GM18507 (cell line): ENCODE measurements at places on chromosomes 1 and 21.

DNA sequence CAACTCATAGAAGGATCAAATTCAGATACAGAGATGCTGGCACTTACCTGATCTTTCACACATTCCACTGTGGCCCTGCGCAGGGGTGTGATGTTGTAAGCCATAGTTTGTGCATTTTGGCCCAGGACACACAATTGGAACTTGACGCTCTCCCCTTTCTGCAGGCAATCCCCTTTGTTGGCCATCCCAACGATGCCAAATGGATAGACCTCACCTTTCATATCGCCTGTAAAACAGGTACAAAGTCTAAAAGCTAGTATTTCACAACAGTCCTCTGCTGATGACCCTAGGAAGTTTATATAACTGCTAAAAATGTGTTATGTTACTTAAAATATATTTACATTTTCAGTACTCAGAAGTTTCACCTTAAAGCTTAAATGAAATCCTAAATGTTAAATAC lies 3.9 kb upstream of the NRAS start:
- no peak for DNase-seq

- DNase-seq = no peak
These were observed 37.2 kb downstream of the KCNK1 start for GRCh38 chr1:233651061-233651460.

DNA sequence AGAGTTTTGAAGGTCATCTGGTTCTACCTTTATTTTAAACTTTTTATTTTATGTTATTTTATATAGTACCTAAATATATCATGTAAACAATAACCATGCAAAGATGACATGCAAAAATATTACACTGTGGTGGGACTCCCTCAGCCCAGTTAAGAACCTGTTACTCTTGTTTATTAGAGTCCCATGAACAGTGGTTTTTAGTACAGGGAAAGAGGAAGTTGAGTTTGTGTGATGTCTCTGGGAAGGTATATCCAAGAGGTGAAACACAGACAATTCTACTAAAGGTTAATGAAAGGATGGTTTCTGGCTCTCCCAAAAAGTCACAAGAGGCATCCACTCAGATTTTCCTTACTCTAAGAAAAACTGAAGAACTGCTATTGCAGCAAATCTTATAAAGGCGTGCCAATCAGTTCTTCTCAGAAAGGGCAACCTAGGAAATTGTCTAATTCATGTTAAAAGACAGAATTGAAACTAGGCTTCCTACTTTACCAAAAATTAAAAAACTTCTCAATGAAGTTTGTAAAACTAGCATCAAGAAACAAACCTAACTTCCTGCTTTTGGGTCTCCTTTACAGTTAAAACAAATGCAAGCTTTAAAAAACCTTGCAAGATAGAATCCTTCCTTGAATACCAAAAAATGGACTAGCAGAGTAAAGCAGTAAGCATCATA lies 19.9 kb downstream of the GFI1 start:
- no peak for DNase-seq

GRCh38 chr21:36082237-36082664 lies 12.4 kb downstream of the CBR1 start:
- DNase-seq = no peak

DNA sequence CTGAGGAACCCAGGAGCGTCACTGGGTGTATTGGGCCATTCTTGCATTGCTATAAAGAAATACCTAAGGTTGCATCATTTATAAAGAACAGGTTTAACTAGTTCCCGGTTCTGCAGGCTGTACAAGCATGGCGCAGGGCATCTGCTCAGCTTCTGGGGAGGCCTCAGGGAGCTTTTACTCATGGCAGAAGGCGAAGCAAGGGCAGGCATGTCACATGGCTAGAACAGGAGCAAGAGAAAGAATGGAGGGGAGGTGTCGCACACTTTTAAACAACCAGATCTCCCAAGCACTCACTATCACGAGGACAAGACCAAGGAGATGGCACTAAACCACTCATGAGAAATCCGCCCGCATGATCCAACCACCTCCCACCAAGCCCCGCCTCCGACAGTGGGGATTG lies 65.2 kb downstream of the PSMG1 start:
- DNase-seq = no peak

GRCh38 chr1:91736715-91737615 lies 149.0 kb downstream of the TGFBR3 start:
- no peak for DNase-seq

DNA sequence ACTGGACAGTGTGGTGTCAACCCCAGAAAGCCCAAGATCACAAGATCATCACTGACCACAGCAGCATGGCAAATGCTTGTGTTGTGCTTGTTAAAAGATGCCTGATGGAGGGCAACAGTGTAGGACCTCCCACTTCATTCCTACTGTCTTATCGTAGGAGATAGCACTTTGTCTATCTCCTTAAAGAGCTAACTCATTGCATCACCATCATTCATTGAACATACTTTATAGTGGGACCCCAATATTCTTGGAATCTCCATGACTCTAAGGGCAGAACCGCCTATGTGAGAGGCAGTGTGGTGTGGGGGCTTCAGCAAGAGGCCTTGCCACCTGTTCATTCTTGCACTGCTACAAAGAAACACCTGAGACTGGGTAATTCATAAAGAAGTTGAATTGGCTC lies 5.0 kb upstream of the SH2D1B start:
- no peak for DNase-seq

DNA sequence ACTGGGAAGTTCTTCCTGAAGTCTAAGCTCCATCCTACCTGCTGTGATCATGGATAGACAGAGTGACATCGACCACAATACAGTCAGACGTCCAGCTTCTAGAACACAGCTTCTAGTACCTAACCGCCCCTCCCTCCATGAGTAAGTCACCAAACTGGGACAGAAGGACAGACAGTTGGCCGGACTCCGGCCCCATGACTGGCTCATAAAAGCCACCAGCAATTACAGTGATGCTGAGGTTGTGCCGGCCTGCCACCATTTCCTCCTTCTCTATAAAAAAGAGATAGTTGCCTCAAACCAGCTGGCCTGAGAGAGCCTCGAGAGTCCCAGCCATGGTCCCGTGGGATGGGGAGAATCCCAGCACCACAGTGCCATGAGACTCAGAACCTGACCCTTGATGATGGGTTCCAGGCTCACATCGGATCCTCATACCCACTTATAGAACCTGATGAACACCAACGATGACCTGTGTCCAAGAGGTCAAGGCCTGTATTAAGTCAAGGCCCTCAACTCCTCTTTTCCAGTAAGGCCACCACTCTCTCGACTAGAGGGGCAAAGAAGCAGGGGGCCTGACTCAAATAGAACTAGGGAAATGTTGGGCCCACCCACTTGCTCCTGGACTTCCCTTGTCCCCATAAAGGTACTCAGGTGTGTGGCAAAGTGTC lies 3.4 kb downstream of the MEF2D start:
- DNase-seq = no peak

DNA sequence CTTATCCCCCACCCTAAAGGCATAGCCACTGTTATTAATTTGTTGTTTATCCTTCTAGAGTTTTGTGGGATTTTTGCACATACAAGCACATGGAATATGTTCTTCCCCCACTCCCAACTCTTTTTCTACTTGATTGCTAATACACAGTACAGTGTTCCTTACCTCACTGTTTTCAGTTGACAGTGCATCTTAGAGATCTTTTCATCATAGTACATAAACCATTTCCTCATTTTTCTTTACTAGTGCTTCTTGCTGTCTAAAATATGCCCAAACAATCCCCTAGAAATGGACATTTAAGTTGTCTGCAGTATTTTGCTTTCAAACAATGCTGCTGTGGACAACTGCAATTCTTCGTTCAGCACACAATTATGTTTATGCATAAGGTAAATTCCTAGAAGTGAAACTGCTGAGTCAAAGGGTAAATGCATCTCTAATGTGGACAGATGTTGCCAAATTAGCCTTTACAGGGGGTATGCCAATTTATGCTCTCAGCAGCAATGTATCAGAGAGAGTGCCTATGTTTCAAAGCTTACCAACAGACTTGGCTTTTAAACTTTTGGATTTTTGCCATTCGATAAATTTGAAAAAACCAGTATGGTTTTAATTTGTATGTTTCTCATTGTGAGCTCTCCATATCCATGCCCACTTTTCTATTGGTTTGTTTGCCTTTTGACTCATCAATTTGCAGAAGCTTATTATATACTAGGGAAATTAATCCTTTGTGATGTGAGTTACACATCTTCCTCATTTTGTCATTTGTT lies 132.6 kb downstream of the MRPS6 start:
- no peak for DNase-seq

GRCh38 chr1:2789164-2789985 lies 12.1 kb downstream of the TTC34 start:
- DNase-seq = no peak

- no peak for DNase-seq
These were observed 31.6 kb upstream of the SOX13 start for GRCh38 chr1:204041232-204041767.

DNA sequence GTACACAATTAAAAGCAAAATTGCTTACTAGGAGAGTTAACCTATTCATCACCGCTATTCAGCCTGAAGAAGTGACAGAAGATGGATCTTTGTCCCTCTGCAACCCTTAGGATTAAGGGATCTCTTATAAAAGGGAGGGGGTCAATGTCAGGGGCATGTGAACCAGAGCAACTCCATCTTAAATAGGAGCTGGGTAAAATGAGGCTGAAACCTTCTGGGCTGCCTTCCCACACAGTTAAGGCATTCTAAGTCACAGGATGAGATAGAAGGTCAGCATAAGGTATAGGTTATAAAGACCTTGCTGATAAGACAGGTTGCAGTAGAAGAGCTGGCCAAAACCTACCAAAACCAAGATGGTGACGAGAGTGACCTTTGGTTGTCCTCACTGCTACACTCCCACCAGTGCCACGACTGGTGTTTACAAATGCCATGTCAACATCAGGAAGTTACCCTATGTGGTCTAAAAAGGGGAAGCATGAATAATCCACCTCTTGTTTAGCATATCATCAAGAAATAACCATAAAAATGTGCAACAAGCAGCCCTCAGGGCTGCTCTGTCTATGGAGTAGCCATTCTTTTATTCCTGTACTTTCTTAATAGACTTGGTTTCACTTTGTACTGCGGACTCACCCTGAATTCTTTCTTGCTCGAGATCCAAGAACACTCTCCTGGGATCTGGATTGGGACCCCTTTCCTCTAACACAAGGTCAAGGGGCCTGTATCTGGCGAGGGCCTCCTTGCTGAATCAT lies 35.3 kb upstream of the NEK2 start:
- DNase-seq = no peak

DNA sequence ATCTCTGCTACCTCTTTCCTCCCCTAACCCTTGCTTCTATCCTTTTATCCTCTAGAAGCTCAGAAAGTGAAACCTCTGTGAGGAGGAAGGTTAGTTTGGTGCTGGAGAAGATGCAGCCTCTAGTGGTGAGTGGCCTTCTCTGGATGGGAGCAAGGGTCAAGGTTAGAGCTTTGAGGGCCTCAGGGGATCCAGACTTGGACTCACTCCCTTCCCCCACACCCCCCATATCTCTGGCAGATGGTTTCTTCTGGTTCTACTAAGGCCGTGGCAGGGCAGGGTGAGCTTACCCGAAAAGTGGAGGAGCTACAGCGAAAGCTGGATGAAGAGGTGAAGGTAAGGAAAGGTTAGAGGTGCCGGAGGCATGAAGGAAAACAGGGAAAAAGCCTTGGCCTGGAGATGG lies 9.2 kb downstream of the CGN start:
- DNase-seq = no peak

GRCh38 chr1:236619398-236619797 lies 15.1 kb upstream of the HEATR1 start:
- no peak for DNase-seq

DNA sequence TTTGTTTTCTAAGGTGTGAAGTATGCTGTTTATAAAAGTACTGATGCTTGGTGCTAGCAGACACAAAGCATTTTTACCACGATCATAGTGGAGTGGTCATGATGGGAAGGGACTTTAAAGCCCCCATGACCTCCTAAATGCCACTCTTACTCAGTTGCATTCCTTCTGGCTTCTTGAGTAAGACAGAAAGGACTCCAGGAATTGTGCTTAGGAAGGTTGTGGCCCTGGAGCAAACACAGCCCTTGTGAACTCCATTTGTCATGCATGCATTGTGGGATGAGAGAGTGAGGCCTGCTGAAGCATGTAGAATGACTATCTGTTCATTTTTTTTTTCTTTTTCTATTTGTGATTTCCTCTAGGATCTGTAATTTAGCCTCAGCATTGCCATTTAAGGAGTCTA lies 34.2 kb downstream of the AK5 start:
- DNase-seq = no peak

- no peak for DNase-seq
These were observed 827 bp downstream of the PRKCZ start for GRCh38 chr1:2050793-2051682.

- no peak for DNase-seq
These were observed 597.1 kb downstream of the KIF26B start for GRCh38 chr1:245751726-245752470.

GRCh38 chr1:110255392-110255787 lies 45.3 kb downstream of the KCNC4 start:
- no peak for DNase-seq

- no peak for DNase-seq
These were observed 522 bp downstream of the TMEM59 start for GRCh38 chr1:54052431-54052933.

- no peak for DNase-seq
These were observed 17.4 kb upstream of the SLC22A15 start for GRCh38 chr1:115958866-115959265.

DNA sequence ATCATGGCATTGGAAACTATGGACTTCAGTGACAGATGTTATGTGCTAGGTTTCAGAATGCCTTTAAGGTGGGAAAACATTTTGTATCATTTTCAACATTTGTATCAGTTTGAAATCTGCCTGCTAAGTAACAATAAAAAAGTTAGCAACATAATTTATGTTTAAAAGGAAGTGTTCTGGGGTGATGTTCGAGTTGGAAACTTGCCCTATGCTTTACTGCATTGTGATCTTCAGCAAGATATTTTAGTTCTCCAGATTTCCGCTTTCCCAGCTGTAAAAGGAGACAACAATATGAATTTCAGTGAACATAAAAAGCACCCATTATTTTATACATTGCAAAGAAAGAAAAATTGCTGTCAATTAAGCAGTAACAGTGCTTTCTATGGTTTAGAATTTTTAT lies 187.4 kb downstream of the DISC1 start:
- DNase-seq = no peak

DNA sequence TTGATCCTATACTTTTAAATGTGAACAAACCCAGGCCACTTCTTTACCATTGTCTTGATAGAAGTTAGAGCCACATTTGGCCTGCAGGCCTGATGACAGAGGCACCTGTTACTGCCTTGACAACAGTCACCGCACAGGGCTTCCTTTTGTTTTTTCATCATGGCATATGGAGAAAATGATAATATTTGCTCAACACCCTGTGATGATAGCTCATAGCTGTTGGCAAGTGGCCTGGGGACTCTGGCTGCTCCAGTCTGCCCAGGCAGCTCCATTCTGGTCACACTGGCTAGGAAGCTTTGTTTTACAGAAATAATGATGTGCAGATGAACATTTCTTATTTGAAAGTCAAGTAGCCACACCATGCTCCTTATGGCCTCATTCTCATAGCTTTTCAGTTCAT lies 89.6 kb upstream of the GPR88 start:
- no peak for DNase-seq
